HT-29 (cell line): ENCODE measurements at places on chromosomes 5 and 9. TPM values are rescaled to one million over a fixed set of nuclear protein-coding genes. Genes with fewer than 3 reads are reported as not detected.

- DNase-seq: no peak
Measured at GRCh38 chr9:35757892-35758275, 3.8 kb upstream of the MSMP start.

DNA sequence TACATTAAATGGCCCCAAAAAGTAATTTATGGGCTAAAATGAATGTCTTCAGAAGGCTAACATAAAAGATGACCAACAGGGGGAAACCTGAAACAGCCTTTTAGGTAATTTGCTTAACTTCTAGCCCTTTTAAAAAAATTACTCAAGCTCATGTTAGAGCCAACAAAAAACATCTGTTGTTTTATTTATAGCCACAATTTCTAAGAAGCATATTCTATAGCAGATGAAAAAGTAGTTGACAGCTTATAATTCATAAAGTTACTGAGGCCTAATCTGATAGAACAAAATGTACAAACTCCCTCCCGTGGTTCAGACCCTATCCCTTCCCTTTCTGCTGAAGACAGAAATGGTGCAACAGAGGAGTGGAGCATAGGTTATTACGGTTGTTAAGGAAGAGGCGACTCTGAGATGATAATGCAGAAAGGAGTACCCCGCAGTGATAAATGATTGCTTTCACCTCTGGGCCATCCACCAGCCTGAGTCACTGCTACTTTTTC is 46.1 kb downstream of the PIK3R1 start:
- DNase-seq: no peak

OR1B1 gene
- total RNA-seq: not detected in 2 replicates

FOXD4 gene
- total RNA-seq: 0.31 and 0.73 TPM in 2 replicates

GRCh38 chr5:14723701-14724132 is 59.2 kb downstream of the OTULIN start:
- no peak for DNase-seq

DNA sequence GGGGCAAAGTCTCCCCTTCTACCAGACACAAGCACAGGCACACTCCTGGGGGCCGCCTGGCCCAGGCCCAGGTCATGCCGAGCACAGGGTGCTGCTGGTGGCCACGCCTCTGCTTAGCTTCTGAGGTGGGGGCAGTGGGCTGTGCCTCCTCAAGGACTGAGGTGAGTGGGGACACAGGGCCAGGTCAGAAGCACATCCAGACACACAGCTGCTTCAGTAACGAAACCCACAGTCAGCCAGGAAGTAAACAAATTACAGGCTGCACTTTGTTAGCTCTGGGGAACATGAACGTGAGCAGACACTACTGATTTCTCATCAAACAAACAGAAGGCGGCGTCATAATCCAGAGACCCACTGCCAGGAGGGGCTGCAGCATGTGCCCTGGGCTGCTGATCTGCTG is 192.4 kb downstream of the HSPA4 start:
- DNase-seq: no peak

KIF27 gene
- total RNA-seq: 0.20 and 0.37 TPM in 2 replicates

DNA sequence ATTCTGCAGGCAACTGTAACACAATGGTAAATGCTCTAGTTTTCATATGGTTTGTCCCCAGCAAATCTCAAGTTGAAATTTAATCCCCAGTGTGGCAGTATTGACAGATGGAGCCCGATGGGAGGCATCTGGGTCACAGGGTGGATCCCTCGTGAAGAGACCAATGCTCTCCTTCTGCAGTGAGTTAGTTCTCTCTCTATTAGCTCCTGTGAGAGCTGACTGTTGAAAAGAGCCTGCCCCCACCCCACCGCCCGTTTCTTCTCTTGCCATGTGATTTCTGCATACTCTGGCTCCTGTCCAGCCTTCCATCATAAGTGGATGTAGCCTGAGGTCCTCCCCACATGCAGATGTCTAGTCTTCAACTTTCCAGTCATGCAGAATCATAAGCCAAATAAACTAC is 27.0 kb downstream of the IARS1 start:
- no peak for DNase-seq

GRCh38 chr9:76716085-76716672 is 48.1 kb upstream of the PCA3 start:
- DNase-seq: no peak

CEL gene
- 0.08 and 0.58 TPM in 2 replicates for total RNA-seq

SLIT3 gene
- total RNA-seq: not detected in 2 replicates

- no peak for DNase-seq
Measured at GRCh38 chr5:88034520-88034919, 234.1 kb downstream of the TMEM161B start.

COQ4 gene
- total RNA-seq: 71.3 and 76.1 TPM in 2 replicates

DNA sequence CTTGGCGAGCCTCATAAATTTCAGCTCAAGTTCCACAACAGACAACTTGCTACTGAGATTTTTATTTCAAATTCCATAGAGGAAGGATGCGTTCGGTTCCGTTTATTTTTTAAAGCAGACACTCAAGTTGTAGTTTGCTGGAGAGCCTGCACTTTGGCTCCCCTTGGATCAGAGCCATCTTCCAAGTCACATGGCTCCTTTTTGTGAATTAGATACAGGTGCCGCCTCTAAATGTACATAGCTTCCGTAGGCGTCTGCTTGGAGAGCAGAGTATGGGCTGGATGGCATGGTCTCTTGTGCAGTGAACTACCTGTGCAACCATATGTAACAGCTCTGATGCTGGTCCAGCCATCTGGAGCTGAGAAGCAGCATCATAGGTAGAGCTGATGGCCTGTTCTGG is 73.9 kb upstream of the WWC1 start:
- no peak for DNase-seq

DNA sequence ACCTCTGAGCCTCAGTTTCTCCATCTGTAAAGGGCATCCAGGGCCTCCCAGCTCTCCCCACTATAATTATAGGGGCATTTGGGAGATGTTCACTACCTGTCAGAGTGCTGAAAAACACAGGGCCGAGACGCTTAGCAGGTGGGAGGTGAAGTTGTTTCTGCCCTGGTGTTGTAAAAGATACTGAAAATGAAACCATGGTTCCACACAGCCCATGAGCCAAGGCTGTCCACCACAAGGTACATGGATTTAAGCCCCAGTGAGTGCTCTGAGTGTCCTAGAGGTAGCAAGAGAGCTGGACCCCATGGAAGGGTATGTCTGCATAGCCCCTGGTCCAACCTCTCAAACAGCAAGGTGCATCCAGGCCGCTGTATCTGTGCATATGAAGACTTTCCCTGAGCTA is 137.5 kb downstream of the C5orf15 start:
- no peak for DNase-seq

- no peak for DNase-seq
Measured at GRCh38 chr5:112473989-112474388, 54.9 kb upstream of the EPB41L4A start.

GRCh38 chr5:9124071-9124470 is 421.8 kb downstream of the SEMA5A start:
- DNase-seq: peak; percentile 5

SPATA31A3 gene
- total RNA-seq: not detected in 2 replicates

PPP2R2B gene
- total RNA-seq: 0.03 and 0.08 TPM in 2 replicates

DNA sequence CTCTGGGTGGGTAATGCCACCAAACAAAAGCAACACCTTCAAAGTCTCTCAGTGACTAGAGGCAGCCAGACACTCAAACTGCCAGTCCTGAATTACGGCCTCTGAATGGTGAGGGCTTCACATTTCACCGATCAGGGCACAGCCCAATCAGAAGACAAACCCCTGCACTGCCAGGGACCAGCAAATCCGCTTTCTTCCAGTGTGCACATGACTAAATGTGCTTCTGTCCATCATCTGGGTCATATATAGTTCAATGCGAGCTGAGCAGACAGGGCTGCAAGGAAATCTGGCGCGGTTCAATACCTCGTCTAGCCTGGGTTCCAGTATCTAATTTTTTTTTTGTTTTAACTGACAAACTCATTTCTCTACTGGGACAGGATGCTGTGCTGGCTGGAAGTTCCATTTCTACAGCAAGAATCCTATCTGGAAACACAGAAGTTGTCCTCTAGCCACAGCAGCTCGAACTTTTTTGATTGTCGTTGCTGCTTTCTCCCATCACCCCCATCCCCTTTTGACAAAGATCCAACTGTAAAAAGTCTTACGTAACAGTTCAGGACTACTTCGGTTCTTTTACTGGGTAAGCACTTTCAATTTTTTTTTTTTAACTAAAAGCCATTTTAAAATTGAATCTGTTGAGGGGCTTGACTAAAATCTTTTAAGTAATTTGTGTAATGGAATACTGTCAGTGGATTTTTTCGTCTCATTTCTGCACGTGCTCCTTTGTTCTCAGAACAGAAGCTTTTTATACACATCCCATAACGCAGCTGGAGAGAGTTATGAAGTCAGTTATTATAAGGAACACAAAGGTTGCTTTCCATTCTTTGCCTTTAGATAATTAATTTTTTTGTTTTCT is 112.7 kb downstream of the NR6A1 start:
- peak; percentile 92 for DNase-seq

DNA sequence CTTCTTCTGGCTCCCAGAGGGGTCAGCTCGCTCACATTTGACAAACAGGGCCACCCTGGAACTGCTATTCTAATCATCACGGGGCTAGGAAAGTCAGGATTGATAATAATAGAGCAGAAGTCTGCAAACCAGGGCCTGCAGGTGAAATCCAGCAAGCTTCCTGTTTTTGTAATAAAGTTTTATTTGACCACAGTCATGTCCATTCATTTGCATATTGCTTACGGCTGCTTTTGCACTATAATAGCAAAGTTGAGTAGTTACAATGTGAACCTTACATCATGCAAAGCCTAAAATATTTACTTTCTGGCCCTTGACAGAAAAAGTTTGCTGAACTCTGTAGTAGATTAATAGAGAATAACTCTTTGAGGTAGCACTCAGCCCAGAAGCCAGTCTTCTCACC is 63.2 kb upstream of the CTXN3 start:
- DNase-seq: no peak

- DNase-seq: no peak
Measured at GRCh38 chr5:58300346-58300895, 159.5 kb downstream of the PLK2 start.

DNA sequence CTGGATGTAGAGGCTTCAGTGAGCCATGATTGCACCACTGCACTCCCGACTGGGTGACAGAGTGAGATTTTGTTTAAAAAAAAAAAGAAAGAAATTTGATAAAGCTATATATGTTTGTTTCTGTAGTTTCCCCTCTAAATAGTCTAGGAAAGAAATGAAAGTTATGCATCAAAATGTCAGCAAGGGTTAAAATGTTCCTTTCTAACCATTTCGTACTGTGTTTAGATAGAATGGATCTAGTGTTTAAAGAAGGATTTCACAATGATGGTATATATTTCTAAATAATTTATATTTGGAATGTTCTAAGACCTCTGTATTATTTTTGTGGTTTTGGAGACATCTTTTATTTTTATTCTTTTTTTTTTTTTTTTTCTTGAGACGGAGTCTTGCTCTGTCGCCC is 22.7 kb downstream of the TEK start:
- DNase-seq: no peak

- no peak for DNase-seq
Measured at GRCh38 chr9:18421391-18421790, 52.6 kb upstream of the ADAMTSL1 start.

DNA sequence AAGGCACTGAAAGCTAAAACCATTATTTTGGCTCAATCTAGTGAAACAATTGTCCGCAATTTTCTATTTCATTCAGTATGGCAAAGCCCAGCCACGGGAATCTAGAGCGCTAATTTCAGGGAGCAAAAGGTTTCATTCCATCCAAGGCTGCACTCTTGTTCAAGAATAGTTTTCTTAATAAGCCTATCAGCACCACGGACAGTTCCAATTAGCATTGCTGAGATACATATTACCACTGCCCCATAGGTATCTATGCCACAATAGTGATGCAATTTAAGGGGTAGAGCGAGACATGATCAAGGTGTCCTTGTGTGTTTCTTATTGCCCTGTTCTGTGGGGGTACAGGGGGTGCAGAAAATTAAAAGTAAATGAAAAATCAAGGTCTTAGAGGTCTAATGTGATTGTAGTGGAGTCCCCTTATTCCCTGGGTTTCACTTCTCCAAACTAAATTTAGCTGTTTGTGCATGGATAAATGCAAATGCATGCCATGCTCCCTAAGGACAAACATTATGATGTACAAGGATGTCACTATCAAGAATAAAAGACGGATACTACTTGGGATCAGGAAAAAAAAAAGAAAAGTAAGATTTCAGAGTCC is 45.5 kb downstream of the SPOCK1 start:
- peak; percentile 72 for DNase-seq

GRCh38 chr5:55920784-55921183 is 69.6 kb downstream of the IL31RA start:
- peak; percentile 23 for DNase-seq

DNA sequence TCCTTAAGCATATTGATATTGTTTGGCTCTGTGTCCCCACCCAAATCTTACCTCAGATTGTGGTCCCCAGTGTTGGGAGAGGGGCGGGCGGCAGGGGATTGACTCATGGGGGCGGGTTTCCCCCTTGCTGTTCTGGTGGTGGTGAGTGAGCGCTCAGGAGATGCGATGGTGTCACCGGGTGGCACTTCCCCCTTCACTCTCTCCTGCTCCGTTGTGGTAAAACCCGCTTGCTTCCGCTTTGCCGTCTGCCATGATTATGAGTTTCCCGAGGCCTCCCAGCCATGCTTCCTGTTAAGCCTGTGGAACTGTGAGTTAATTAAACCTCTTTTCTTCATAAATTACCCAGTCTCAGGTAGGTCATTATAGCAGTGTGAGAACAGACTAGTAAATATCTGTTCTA is 229.1 kb downstream of the IRX2 start:
- DNase-seq: no peak

GRCh38 chr9:93295031-93295430 is 111.1 kb downstream of the WNK2 start:
- DNase-seq: peak; percentile 21

DNA sequence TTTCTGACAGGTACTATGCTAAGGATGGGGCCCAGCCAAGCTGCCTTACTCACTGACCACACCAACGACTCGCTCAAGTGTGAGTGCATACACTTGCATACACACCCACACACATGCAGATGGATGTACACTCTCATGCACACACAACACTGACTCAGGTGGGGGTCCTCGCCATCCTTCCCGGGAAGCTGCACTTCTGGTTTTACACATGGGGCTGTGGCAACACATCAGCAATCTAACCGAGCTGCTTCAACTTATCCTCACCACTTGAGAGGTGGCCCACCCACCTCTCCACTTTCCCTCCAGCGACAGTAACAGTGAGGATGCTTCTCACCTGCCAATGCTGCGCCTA is 67.2 kb upstream of the SLC25A51 start:
- DNase-seq: no peak

REEP2 gene
- total RNA-seq: 0.03 and 0.05 TPM in 2 replicates

DNA sequence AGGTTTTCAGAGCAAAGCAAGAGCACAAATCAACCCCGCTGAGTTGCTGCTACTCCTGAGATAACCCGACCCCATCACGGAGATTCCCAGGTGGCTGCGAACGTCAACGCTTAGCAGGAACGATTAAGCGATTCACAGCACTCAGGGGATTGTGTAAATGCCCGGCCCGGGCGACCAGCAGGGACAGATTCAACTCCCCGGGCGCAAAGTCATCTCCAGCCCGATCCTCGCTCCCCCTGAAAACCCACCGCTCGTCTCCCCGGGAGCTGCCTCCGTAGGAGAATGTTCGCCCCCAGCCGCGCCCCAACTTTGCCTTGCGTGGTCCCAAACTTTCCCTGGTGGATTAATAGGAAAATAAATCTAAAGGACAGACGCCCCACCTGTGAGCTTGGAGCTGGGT is 685 bp downstream of the SLC24A2 start:
- DNase-seq: no peak
